ENCODE measurements at places on chromosomes 1 and 21. TPM values are rescaled to one million over a fixed set of nuclear protein-coding genes. Genes with fewer than 3 reads are reported as not detected.

- no peak for DNase-seq
Measured at GRCh38 chr1:215669806-215670491, 102.8 kb downstream of the KCTD3 start.

DNA sequence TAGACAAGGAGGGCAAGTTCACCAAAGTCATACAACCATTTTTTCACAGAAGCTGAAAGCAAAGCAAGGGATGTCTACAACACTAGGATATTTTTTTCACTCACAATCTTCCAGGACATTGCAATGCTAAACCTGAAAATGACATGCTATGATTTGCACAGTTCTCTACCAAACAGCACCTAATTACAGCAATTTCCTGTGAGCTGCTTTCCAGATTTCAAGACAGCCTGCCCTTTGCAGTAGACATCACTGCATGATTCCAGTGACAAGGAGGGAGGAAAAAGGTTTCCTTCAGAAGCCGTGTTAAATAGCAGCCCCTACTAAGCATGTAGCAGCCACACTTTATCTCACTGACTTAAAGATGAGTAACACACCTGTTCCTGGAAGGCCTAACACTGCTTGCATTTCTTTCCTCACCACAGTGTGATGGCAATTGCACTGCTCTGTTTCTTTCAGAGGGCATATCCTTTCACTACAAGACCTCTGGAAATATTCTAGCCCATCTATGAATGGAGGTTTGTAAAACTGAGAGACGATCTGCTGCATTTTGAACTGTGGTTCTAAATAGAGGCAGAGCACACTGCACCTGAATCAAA, 97.1 kb downstream of the DUSP10 start:
- DNase-seq: no peak

DNA sequence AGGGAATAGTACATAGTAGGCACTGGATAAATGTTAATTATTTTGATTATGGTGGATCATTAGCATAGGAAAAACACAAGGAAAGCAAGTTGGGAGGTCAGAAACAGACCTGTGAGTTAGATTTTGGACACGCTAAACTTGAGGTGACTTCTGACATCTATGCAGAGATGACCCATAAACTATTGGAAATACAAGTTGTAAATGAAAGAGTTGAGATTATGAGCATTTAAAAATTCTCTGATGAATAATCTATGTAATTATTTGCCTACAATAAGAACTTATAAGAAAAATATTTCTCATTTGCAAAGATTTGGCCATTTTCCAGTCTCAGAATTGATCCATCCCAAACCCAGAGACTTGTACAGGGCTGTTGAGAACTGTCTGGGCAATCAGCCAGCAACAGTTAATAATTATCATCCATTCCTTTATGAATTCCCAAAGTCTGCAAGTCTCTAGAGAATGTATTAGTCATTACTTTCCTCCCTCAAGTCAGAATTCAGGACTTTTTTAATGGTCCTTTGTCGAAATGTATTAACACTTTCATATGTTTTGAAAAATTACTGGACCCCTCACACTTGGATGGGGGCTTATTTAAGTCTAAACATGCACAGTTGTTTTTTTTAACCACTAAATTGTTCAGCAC, 19.4 kb upstream of the SLAMF6 start:
- DNase-seq: no peak

DNA sequence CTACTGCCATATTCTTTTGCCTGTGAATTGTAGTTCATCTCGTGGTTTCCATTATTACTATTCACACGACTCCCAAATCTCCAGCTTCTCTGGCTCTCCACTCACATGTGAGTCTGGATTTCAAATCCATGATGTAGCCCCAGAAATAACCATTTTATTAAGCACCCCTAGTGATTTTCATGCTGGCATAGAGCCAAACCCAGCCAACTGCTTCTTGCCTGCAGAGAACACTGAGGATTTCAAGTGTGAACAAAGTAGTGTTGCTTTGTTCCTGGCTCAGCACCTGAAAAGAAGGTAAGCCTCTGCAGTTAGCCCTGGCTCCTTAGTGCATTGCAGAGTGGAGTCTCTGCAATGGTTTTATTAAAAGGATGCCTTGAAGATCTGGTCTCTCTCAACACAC, 25.9 kb downstream of the UTP25 start:
- no peak for DNase-seq

Gene AKR7A3
- total RNA-seq: 0.84 TPM

GRCh38 chr1:106944721-106945120, 111.8 kb upstream of the PRMT6 start:
- no peak for DNase-seq

Gene BOLA1
- 4.6 TPM for total RNA-seq

Gene LRRC71
- total RNA-seq: not detected

GRCh38 chr1:216847397-216848036, 124.3 kb upstream of the ESRRG start:
- no peak for DNase-seq

DNA sequence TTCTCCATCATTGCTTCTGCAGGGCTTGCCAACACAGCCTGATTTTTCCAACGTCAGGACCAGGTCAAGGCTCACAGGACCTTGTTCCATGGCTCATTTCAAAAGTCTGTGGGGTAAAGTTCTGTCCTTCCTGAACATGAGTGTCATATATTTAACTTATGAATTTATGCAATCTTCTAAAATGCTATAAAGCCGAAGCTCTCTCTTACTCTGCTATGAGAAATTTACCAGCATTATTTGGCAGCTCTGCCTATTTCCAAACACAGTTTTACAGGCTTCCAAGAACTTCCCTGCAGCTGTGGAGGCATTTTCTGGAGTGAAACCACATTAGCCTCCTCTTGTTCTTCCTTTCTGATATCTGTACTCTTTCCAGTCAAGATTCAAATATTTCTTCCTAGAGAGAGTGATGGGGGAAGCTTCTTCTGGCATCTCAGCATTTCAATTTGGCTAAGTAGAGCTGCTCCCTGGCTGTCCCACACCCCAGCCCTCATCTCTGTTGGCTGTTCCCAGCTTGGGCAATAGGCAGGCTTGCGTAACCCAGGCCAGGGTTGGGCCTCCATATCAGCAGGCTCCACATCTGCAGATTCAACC, 15.6 kb upstream of the HMGCS2 start:
- no peak for DNase-seq

DNA sequence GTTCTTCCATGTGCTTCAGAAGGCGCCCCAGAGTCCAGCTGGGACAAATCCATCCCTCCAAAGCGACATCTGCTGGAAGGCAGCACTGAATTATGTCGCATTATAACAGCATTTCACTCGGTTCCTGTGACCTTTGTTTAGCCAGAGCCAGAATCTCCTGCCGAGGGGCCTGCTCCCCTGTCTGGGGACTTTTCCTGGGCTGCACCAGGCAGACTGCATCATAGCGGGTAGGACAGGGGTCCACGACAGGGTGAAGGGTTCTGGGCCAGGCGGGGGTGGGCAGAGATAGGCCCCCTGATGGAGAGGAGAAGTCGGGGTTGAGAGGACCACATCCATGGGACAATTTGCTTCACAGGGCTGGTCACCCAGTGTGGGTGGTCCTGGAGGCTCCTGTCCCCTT, 276.9 kb downstream of the MATN1 start:
- DNase-seq: no peak

DNA sequence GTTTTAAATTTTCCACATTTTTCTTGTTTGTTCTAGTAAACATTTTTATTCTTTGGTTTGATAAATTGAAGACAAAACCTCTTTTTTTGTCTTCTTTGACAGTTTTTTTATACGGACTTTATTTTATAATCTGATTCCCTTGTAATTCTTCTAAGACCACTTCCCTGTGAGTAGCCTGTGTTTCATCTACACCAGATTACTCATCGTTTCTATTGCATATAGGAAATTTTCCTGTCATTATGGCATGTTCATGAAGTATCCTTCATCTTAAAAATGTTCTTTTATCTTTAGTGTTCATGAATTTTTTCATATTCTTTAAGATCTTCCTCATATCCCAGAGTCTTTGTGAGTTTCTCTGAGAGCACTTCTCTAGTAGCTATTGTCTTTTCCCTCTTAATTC, 109.8 kb downstream of the USP25 start:
- no peak for DNase-seq

Gene HMCN1
- total RNA-seq: 0.14 TPM

DNA sequence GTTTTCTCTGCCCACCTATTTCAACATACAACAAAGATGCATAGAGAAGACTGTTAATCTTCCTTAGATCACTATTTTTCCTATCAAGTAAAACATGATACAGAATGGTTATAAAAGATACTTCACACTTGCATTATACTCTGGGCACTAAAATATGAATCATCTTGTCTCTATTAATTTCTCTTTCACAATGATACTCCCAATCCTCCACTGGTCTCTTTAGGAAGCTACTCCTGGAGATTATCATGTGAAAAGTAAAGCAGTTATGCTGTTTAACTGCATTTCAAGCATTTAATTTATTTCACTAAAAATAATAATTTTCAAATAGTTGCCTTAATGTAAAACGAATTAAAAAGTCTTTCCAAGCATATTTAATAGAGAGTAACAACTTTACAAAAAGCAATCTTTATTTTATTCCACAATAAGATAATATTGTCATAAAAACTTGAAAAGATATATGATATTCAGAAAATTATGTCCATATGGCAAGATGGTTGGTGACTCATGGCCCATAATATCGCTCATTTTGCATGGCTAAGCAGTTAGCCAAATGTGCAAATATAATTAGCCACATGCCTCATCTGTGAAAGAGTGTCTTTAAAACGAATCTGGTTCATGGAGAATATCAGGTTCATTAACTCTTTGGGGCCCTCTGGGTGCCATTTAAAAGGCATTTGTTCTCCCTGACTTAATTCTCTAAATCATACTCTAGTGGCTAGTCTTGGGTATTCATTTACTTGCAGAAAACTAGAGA, 1569.0 kb upstream of the B3GALT2 start:
- no peak for DNase-seq

GRCh38 chr1:13807209-13807608, 107.2 kb downstream of the PRDM2 start:
- DNase-seq: no peak

GRCh38 chr1:66240491-66241484, 293.2 kb upstream of the SGIP1 start:
- DNase-seq: no peak

- no peak for DNase-seq
Measured at GRCh38 chr1:208139434-208140045, 104.6 kb downstream of the PLXNA2 start.

DNA sequence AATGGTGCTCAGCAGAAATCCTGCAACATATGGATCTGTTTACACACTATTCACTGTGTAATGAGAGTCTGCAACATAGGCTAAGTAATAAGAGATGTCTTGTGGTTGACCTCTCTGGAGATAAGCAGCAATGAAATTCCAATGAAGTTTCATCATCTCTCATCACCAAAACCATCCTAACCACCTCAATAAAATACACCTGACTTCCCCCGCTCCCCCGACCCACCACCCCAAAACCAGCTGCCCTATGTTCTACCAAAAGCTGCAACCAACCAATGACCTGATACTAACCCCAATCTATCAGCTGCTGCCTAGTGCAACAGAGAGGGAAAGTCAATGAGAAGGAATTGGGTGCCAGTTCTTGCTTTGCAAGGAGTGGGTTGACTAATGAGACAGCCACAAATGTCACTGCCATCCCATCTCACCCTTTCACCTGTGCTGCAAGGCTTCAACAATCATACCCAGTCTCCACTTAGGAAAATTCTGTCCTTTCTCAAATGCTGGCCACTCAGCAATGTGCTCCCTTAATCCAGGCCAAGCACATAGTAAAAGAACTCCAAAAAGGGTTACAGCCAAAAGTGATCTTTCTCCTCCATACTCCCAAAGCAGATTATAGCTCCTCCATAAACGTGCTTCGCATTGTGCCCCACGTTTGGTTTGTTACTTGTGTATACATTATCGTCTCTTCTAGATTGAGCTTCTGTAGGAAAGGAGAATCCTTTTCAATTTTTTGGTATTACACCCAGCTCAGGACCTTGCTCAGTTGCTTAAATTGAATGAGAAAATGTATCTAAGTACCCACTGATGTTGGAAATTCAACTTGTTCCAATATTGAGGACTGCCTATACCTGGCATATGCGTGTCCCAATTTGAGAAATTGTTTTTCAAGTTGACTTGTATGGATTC, 29.0 kb downstream of the MRPL39 start:
- no peak for DNase-seq

Gene RAD54L
- 1.0 TPM for total RNA-seq

Gene PPFIA4
- 0.93 TPM for total RNA-seq

GRCh38 chr1:180003026-180003695, 48.6 kb downstream of the CEP350 start:
- no peak for DNase-seq

Gene GREM2
- 0.16 TPM for total RNA-seq

DNA sequence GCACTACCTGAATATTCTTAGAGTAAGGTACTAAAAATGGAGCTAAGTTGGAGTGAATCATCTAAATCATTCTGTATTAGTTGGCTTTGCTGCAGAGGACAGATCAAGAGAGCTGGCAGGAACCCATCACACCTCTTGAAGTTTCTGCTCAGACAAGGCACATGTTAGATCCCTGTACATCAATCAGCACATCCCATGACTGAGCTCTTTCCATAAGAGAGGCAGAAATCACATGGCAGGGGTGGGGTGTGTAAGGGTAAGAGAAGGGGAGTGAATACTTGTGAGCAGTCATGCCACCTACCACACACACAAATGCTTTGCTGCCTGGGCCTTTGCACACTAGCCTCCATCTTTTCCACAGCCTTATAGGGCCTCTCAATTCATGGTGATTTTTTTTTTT, 214.4 kb downstream of the SLC35F3 start:
- no peak for DNase-seq

DNA sequence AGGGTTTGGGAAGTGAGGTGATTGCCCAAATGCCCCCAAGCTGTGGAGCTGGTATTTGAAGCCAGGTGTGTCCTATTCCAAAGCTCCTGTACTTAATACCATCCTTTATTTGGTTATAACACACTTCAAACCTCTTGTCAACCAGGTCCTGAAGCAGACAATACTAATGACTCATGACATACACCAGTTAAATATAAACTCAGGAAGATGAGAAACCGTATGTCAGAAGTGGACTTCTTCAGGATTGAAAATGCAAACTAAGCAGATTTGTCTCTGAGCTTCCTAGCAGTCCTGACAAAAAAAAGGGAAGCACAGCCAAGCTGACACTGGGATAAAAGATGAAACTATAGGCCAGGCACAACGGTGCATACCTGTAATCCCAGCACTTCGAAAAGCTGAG, 70.6 kb downstream of the ALPL start:
- no peak for DNase-seq

Gene TRIM17
- total RNA-seq: 0.96 TPM

DNA sequence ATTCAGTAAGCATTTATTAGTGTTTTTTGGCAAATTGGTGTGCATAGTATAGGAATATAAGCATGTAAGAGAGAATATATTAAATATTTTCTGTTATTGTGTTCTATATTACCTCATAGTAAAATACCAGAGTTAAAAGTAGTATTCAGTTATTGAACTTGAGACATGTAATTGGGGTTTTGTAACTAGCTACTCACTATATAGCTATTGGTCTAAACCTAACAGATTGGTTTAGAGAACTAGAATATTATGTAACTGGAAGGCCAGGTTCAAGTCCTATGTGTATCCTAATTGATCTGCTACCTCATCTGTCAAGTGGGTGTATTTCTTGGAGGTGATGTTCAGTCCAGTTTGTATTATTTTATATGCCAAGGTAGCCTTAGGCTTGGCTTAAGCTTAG, 26.3 kb downstream of the CLIC4 start:
- no peak for DNase-seq

Gene PIK3R3
- 0.20 TPM for total RNA-seq

Gene TRNP1
- total RNA-seq: 0.19 TPM

GRCh38 chr1:158283965-158284364, 5.8 kb upstream of the CD1C start:
- DNase-seq: no peak

Data from CD4-positive, alpha-beta T cell (primary cell).